ENCODE measurements at places on chromosomes 16 and 17.

DNA sequence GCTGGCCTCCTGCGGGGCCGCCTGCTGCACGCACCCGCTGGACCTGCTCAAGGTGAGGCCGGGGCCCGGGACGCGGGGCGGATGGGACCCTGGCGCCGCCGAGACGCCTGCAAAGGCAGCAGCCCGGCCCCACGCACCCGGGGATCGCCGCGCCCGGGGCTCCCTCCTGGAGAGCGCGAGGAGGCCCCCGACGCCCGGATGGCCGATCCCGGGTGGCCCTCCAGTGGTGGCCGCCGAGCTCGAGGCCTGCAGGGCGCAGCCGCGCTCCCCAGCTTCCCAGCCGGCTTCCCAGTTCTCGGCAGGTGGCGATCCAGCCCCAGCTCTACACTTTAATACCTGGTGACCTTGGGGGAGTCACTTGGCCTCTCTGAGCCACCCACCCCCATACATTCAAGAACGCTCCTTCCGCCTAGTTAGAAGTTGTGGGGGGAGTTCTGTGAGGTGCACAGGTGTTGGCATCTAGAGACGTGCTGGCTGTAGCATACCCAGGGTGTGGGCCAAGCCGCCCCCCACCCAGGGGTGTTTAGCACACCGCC, 452 bp downstream of the SLC25A10 start:
- no peak for DNase-seq

DNA sequence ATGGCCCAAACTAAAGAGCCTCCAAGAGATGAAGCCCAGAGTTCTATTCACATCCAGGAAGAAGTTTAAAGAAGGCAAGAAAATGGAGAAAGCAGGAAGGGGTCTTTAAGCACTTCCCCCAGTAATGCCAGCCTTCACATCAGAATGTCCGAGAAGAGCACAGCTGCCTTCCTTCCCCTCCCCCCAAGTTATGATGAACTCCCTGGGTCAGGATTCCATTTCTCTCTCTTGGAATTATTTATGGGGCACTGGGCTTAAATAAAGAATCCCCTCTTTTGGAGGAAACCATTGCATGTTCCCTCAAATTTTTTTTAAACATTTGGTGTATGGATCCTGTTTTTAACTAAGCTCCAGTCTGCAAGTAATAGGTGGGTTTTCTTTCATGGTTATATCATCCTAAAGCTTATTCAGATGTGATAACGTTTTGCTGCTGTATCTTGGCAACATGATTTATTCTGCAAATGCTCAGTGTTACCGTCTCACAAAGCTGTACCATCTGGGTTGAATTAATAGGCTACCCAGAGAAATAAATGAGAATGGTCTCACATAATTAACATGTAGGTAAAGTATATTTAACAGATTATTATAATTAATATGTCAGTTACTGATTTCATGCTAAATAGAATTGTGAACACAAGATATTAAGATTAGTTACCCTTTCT, 160.9 kb upstream of the TOX3 start:
- no peak for DNase-seq

GRCh38 chr16:62100651-62101050, 64.4 kb upstream of the CDH8 start:
- no peak for DNase-seq

- DNase-seq: peak; percentile 93
These were observed 3.6 kb downstream of the ZNF267 start for GRCh38 chr16:31876951-31877828.

GRCh38 chr17:82386255-82386831, 14.8 kb downstream of the UTS2R start:
- no peak for DNase-seq

- DNase-seq: no peak
These were observed 53.7 kb upstream of the RCVRN start for GRCh38 chr17:9958586-9959281.

DNA sequence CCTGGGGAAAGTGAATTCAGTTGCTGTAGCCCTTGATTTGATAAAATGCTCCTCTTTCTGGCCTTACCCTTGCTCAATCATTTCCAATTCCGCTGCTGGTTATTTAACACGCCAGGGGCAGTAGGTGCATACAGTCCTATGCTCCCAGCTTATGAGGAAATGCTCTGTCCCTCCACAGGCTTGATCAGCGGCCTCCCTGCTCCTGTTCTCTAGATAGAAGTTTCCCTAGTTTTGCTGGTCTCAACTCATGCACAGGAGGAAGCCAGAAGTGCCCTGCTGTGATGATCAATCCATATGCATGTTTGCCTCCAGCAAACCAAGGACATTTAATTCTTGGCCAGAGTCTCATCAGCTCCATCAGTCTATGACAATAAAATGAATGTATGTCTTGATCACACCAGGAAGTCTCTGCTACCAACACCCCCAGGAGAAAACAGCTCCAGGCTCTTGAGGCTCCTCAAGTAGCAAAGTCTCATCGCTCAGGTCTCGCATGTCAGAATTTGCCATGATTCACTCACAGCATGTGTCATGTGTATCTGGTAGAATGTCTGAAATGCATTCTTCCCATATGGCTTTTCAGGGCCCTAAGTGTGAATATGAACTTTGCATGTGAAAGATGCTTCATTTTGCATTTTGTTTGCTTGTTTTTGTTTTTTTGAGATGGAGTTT, 208.9 kb downstream of the CDH13 start:
- DNase-seq: peak; percentile 34

DNA sequence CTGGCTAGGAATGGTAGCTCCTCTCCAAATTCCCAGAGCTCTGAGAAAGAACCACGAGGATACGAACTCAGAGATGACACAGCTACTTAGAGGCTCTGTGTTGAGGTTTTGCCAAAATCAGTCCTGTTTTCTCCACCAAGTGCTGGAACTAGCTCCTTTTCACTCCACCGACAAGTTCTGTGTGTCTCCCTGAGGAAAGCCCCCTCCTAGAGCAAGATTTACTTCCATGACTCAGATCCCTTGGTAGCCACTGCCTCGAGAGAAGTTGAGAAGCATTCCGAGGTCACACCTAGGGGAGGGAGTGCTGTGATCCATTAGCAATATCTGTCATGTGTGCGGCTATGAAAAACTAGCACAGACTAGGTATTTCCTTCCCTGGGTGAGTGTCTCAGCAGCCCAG, 30.6 kb downstream of the IL21R start:
- peak; percentile 70 for DNase-seq

GRCh38 chr17:45757431-45758218, 26.5 kb upstream of the CRHR1 start:
- DNase-seq: no peak

DNA sequence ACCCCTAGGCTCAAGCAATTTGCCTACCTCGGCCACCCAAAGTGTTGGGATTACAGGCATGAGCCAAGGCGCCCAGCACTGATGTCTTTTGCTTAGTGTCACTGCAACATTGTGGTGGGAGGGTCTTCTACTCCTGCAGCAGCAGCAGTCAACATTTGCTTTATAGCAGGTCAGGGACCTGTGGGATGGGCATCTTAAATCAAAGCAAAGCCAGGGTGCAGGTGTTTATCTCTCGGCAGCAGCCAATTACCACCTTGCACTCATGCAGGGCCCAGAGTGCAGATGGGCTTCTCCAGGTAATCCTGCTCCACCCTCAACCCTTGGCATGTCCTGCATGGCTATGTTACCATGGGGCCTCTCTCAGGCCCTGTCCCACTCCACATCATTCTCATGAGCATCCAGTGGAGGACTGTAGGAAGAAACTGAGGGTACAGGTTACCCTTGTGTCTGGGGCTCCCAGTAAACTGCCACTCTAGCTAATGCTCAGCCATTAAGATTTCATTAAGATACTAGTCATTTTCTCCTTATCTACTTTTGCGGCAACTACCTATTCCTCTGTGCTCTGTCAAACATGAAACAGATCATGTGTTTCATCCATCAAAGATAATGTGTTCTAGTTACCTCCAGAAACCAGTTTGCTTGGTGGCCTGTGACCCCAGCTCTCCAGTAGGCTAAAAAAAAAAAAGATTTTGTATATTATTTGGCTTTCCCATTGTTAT, 16.8 kb downstream of the ADGRG5 start:
- no peak for DNase-seq

GRCh38 chr16:20928774-20929411, 28.3 kb downstream of the LYRM1 start:
- DNase-seq: no peak

DNA sequence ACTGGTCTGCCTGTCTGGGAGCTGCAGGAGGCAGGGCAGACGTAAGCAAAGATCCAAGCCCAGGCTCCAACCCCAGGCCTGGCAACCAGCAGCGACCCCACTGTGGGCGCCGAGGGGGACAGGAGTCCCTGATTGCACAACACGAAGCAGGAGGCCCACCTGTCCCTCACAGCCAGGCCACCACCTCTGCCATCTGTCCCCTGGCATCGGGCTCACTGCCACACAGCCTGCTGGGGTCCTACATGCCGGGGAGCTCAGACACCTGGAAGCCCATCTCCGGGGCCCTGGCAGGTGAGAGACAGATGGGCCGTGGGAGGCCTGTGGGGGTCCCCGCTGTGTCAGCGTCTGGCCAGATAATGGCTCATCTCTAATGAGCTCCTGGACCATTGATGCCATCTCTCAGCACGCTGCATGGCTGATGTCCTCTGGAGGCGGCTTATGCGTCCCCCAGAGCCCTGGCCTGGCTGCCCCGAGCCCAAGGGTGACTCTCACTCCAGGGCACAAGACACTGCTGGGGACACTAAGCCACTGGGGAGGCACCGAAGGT, 11.3 kb upstream of the RASD1 start:
- DNase-seq: no peak

DNA sequence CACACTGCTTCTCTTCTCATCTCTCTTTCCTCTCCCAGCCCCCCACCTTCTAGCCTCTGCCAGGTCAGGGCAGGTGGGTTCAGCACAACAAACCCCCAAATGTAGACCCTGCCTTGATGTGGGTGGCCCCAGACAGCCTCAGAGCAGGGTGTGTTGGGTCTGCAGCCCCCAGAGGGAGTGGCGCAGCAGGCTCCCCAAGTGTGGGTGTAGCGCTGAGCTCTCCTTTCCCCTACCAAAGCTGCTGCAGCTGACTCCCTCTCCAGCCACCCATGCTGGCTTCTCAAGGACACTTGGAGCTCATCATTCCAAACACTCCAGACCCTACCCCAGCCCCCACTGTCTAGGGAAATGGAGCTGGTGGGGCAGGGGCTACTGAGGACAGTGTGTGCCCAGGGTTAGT, 27.3 kb downstream of the NLRC3 start:
- no peak for DNase-seq

DNA sequence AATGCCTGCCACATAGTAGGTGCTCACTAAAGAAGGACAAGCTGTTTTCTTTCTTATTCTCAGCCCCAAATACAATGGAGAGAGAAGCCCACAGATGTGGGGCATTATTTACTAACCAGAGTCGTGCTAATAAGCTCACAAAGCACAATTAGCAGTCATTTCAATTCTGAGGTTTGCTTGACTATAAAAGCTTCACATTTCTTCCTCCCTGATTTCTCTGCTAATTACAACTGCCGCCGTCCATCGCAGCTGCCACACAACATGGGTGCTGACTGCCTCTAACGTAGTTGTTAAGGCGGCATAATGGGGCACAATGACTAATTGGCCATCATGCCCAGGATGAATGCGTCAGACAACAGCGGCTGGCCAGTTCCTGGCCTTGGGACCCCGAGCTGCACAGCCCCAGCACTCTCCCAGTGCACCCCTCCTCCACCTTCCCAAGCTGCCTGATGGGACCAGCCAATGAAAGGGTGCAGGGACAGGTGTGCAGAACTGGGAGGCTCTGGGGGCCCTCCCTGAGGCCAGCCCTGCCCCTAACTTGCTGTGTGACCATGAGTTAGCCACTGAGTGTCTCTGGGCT, 109.2 kb downstream of the CCT6B start:
- no peak for DNase-seq

DNA sequence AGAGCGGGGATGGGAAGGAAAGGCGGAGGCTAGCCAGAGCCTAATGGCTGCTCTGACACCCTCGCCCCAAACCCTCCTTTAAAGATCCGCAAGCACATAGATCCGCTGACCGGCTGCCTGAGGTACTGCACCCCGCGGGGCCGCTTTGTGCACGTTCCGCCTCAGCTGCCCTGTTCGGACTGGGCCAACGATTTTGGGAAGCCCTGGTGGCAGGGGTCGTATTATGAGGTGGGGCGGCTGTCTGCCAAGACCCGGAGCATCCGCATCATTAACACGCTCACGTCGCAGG, 663 bp downstream of the CYB5D1 start:
- no peak for DNase-seq

DNA sequence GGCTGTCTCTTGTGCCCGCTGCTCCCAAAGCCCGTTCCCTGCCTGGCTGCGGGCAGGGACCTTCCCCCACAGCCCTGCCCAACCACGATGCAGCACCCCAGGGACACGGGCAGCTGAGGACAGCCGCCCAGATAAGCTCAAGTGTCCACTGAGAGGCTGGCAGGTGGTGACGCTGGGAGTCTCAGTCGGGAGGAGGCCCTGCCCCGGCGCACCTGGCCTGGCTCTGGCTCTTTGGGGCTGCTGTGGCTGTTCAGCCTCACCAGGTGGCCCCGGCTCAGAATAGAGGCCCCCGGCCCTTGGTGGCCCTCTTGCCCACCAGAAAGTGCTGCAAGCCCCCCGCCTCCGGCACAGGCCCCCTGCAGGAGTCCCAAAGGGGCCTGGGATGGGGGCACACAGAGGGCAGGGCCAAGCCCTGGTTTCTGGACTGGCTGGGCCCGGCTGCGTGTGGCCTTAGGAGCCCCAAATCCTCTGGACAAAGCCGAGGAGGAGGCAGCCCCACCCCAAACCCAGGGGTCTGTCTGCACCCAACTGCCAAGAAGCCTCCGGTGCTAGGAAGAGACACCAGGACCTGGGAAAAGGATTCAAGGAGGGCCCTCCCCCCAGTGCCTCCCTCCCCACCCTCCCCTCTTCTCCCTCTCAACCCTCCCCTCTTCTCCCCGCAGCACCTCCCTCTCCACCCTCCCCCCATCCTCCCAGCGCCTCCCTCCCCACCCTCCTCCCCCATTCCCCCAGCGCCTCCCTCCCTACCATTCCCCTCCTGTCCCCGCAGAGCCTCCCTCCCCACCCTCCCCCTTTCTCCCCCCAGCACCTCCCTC, 5.3 kb downstream of the NTHL1 start:
- DNase-seq: no peak

DNA sequence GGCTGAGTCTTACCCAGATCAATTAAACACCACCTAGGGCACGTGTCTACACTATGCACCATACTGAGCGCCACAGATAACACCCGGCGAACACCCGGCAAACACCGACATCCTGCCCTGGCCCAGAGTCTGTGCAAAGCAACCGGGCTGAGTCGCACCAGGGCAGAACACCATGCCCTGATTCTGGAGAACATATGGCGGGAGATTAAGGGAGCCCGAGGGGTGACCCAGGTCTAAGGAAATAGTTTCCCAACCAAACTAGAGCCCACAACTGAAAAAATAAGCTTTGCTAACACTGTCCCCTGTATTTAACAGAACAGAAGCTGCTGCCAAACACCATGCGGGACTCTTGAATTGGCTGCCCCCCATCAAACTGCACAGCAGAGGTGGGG, 22.1 kb downstream of the MYO18A start:
- DNase-seq: no peak

GRCh38 chr16:27779641-27780164, 229.8 kb downstream of the KATNIP start:
- peak; percentile 56 for DNase-seq

- no peak for DNase-seq
These were observed 49.4 kb upstream of the SREBF1 start for GRCh38 chr17:17886226-17886625.

Data from astrocyte of the spinal cord (primary cell).